Activated CD4-positive, alpha-beta memory T cell treated with anti-CD3 and anti-CD28 coated beads for 36 hours (primary cell): ENCODE measurements at places on chromosomes 2 and 18. TPM values are rescaled to one million over a fixed set of nuclear protein-coding genes. Genes with fewer than 3 reads are reported as not detected.

- H3K36me3 ChIP-seq: no peaks in the 10 kb centered on the region
- no peak overlapping the region for H3K27ac ChIP-seq
- H3K4me1 ChIP-seq: no peaks in the 10 kb centered on the region
- DNase-seq: no peak
- H3K4me3 ChIP-seq: no peak overlapping the region
These were observed 496.7 kb downstream of the NRXN1 start for GRCh38 chr2:50535256-50535655.

The AGXT gene
- not detected for total RNA-seq

DNA sequence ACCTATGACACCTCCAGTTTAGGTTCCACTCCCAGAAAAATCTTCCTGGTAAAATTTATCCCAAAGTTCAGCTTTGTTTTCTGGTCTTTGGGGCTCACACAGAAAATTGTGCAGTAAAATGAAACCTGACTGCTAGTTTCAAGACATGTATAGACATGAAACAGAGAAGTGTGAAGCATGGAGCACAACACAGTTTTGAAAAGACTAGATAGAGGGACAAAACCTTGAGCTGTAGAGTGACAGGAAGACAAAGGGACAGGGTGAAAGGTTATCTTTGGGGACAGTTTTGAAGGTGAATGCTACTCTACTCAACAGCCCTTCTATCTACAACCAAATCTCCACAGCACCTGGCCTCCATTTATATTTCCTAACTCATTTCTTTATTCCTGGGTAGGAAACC is 352.6 kb downstream of the RBM43 start:
- no peaks in the 10 kb centered on the region for H3K36me3 ChIP-seq
- no peak overlapping the region for H3K27ac ChIP-seq
- H3K4me3 ChIP-seq: no peak overlapping the region
- H3K4me1 ChIP-seq: no peaks in the 10 kb centered on the region

The C2orf81 gene
- total RNA-seq: 2.8 TPM

DNA sequence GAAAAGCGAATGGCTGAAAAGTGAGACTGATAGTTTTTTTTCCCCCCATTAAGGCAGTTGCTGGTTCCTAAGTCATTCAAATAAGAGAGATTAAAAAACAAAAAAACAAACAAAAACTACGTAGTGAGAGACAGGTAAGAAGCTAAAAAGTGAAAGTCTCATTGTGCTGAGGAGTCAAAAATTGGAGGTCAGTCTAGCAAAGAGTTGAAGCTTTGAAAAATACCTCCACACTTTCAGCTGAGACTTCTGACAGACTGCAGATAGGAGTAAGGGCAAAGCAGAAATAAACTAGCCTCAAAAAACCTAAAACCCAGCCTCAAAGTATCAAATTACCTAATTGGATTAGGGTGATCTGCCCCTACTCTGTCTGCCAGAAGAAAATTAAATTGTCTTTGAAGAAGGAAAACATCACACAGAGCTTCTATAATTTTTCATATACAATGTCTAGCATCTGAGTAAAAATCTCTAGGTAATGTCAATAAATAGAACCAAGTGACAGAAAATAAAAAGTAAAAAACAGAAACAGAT is 10.9 kb upstream of the EIF2AK3 start:
- H3K27ac ChIP-seq: no peak overlapping the region
- H3K27me3 ChIP-seq: no peaks in the 10 kb centered on the region
- H3K36me3 ChIP-seq: peaks cover 2% of the 10 kb centered on the region
- DNase-seq: no peak

The NEURL3 gene
- total RNA-seq: 1.1 TPM

- peaks cover 5% of the 10 kb centered on the region for H3K4me1 ChIP-seq
- no peaks in the 10 kb centered on the region for H3K27me3 ChIP-seq
- no peak for DNase-seq
These were observed 182.3 kb upstream of the PGAP1 start for GRCh38 chr2:197108758-197109157.

DNA sequence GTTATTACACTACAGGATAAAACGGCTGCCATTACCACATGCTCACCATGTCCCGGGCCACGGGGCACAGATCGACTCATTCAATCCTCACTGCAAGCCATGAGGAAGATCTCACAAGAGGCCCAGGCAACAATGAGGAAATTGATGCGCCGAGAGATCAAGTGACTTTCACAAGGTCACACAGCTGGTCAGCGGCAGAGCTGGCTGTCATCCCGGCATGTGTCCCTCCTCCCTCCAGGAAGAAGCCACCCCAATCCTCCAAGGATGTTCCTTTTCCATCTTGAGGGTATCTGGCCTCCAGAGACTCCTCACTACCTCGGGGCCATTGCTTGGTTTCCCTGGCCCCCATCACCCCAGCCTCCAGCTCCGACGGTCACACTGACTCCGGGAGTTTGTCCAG is 65.3 kb upstream of the GLI2 start:
- H3K4me1 ChIP-seq: no peaks in the 10 kb centered on the region
- peaks cover 21% of the 10 kb centered on the region for H3K27me3 ChIP-seq
- DNase-seq: no peak
- no peak overlapping the region for H3K4me3 ChIP-seq
- peaks cover 4% of the 10 kb centered on the region for H3K36me3 ChIP-seq
- no peak overlapping the region for H3K27ac ChIP-seq

GRCh38 chr2:17388798-17389197 is 129.4 kb downstream of the RAD51AP2 start:
- no peaks in the 10 kb centered on the region for H3K4me1 ChIP-seq
- H3K27me3 ChIP-seq: no peaks in the 10 kb centered on the region
- H3K27ac ChIP-seq: no peak overlapping the region
- no peak overlapping the region for H3K4me3 ChIP-seq
- no peaks in the 10 kb centered on the region for H3K36me3 ChIP-seq
